ENCODE measurements at places on chromosomes 11 and 22.

DNA sequence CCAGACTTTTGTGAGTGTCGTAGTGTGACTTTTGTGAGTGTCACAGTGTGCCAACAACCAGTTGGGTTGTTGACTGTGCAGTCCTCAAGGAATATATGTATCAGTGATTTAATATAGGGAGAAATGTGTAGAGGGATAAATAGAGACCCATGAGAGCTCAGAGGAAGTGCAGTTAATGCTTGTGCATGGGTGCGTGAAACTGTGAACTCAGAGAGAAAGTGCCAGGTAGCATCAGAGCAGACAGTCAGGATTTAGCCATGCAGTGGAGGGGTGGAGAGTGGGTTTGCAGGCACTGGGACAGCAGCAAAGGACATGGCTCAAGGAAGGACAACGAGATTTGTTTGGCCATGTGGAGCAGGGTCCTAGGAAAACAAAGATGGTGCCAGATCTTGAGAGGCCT lies 33.6 kb downstream of the YWHAH start:
- no peak for DNase-seq

- DNase-seq = no peak
Measured at GRCh38 chr11:125454047-125454446, 42.0 kb downstream of the FEZ1 start.

DNA sequence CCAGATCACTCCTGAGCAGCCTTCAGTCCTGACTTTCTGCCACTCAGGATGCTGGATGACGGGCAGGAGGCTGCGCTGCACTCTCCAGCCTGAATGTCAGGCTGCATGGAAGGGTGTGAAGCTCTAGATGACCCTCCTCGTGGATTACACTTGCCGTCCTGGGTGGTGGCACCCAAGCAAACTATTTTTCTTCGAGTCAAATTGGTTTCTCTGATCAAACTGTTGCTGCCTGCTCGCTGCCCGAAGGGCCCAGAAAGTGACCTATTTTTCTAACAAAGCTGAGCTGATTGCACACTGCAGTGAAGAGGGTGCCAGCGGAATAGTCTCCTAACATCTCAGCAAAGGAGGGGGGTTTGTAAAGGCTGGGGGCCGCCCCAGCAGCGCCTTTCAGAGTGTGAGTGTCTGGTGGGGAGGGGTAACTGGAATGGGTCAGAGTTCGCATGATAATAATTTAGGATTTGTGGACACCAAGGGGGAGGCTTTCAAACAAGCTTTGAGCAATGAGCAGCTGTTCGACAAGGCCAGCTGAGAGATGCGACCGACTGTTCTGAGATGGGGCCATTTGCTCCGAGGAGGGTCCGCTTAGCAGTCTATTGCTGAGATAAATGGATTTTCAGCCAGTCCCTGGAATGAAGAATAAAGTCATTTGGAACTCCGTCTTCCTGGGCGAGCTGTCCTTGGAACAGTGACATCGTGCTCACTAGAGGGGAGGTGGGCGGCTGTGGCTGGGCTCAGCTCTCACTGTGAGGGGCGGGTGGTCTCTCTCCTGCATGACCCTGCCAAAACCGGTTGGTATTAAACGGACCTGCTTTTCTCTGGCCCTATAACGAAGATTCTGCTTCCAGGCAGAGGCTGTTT lies 537.6 kb downstream of the BRD1 start:
- DNase-seq = no peak

GRCh38 chr22:26800858-26801257 lies 143.5 kb downstream of the MIAT start:
- DNase-seq = no peak

DNA sequence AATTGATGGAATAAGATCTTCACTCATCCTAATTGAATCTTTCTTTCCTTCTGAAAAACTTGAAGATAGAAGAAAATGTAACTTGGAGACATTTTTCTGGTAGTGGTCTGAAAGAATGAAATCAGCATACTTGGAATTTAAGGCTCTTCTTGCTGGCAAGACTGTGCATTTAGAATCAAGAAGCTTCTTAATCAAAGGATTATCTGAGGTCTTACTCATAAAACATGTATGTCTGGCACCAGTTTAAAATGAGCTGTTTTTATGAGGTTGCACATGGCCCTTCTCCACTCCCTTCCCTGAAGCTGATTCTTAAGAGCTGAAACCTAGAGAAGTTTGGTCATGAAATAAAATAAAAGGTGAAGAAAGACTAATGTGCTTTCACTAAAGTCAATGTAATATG lies 77.3 kb downstream of the ARHGEF12 start:
- DNase-seq = no peak

DNA sequence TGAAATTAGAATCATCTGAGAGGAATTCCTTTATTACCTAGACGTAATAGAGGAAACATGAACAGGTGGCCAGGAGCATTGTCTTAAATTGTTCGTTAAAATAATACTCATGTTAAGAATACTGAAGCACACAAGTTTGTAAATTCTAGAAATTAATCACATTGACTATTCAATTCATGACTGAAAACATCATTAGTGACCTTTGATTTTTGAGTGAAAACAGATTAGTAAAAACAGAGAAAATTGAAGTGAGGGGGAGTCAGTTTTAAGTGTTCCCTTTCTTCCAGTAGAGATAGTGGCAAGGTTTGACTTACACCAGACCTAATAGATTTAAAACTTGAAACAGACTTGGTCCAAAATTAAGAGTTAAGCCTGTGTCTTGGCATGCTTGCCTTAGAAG lies 1.4 kb downstream of the ZFP91 start:
- no peak for DNase-seq

DNA sequence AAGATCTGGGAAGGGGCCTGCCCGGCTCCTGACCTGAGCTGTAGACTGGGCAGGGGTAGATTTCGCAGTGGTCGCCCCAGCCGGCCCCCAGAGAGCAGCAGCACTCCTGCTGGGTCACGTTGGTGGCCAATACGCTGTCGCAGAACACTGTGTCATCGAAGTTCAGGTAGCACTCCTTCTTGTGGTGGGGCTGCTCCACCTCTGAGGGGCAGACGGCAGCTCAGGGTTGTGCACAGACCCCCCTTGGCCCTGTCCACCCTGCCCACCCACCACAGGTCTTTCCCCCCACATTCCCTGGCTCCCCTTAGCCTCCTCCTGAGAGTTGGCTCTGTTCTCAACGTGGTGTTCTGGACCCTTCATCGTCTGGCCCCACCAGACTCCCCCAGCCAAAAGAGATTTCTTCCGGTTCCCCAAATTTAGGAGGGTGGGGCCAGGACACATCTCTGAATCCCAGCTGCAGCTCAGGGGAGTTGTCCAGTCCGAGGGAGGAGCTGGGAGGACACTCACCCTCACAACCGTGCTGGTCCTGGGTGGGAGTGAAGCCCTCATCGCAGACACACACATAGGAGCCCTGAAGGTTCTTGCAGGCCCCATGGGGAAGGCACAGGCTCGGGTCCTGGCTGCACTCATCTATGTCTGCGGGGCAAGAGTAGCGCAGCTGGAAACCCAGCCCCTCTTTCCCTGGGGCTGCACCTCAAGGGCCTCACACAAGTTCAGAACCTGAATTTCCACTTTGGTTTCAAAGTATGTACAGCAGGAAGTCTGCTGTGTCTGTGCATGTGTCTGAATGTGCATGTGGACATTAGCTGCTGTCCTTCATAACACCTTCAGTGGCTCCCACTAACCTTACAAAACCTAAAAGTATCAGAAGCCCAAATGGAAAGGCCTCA lies 16.5 kb downstream of the SCYL1 start:
- no peak for DNase-seq

DNA sequence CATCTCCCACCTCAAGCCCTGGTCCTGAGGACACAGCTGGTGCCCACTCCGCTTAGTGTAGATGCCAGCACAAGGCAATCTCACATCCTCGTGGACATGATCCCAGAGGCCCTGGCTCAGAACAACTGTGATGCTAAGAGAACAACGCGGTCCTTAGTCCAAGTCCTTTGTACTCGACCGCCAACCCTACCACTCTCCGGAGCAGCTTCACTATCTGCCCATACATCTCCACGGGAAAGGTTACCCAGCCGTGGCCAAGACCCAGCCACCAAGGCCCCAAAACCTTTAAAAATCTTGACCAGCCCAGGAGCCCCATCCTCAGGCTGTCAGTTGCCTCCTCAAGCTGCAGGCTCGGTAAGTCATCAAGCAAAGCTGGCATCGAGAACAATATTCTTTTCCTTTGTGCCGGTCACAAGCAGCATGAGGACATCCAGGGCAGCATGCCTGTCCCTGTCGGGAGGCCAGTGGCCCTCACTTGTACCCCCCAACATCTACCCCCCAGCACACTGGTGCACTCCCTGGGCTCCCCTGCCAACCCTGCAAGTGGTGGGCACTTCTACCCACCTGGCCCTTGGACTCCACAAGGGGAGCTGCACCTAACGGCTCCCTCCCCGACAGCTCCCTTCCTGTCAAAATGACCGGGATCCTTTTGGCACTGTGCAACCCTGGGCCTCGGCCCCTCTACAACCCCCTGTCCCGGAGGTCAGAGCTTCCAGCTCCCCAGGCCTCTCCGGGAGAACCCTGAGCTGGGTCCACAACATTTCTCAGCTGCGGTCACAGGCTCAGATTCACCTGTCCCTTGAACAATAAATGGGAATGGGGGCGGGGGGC lies 2.5 kb downstream of the OSBPL5 start:
- no peak for DNase-seq

- peak; percentile 22 for DNase-seq
Measured at GRCh38 chr11:48013269-48013901, 33.0 kb downstream of the PTPRJ start.

DNA sequence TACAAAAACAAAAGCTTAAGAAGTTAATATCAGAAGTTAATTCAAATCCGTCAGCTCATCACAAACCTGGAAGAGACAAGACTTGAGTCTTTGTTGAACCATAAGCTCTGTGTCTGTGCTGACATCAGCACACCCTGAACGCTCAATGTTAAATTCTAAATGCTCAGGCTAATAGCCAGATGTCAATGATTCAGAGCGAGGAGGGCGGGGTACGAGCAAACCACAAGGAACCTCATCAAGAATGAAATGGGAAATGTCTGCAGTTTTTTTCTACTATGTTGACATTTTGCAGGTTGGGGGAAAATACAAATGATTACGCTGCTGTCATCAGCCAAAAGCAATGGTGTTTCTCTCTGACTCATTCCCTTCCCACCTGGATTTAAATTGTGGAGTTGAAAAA lies 1057.2 kb downstream of the NTM start:
- no peak for DNase-seq

Data from stimulated activated CD4-positive, alpha-beta T cell treated with anti-CD3 and anti-CD28 coated beads, Interleukin-15, amount 100 ng/mL, for 1 hour (primary cell).